Glomerular endothelial cell (primary cell): ENCODE measurements at places on chromosomes 16 and 17. TPM values are rescaled to one million over a fixed set of nuclear protein-coding genes. Genes with fewer than 3 reads are reported as not detected.

DNA sequence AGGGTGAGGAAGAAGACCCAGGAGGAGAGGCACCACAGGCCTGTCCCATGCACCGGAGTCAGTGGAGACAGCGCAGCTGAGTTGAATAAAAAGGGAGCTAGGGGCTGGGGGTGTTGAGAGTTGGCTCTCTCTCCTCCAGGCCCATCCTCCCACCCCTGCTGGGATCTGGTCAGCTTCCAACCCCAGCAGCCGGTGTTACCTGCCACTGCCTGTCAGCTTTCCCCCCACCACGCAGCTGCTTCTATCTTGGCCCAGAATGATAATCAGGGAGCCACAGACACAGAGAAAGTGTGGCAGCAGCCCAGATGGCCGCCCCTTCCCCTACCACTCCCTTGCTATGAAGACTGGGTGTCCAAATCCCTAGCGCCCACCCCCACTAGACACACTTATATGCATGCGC is 120.6 kb upstream of the RPL38 start:
- DNase-seq, result no peak

The SKAP1 gene
- 0.58 and 0.99 TPM in 2 replicates for total RNA-seq

- DNase-seq, result no peak
These were observed 18.1 kb upstream of the MTMR4 start for GRCh38 chr17:58532555-58532951.

GRCh38 chr16:89237733-89238132 is 20.2 kb downstream of the ZNF778 start:
- DNase-seq, result no peak

GRCh38 chr16:70681382-70682238 is 4.2 kb downstream of the MTSS2 start:
- no peak for DNase-seq

DNA sequence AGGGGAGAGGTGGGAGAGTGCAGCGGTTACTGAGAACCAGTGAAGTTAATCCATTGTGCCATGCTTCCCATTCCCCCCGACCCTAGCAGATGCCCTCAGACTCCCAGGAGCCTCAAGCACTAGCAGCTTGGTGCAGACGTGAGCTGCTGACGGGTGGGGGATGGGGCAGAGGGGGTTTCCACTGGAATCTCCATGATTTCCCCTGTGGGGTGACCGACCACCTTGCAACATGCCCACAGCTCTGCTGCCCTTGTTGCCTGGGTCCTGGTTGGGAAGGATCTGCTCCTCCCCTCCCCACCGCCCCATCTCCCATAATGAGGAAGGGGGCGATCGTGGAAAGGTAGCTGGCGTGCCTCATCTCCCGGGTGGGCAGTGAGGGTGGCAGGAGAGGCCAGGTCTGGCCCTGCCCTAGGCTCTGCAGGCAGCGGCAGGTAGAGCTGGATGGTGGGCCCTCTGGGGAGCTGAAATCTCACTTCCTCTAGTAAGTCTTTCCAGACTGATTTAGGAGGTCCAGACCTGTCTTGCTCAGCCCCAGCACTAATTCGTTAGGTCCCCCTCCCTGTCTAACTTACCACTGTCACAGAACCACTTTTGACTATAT is 9.6 kb downstream of the FLOT2 start:
- DNase-seq, result no peak

DNA sequence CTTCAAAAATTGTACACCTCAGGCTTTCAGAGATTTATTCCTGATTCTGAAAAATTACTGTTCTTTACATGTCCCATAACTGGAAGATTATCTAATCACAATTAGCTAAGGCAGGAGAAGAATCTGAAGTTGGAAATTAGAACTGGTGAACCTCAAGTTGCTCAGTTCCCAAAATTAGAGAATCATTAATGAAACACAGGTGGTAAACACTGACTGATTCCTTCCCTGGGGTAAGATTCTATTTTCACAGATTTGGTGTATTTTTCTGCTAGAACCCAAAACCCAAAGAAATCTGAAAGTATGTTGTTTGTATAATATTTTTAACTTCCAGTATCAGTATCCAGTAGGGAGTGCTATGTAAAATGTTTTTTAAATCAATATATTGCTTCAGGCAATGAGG is 25.7 kb downstream of the PHKB start:
- DNase-seq, result no peak

The ICAM2 gene
- 1,004 and 1,319 TPM in 2 replicates for total RNA-seq

- DNase-seq, result no peak
These were observed 169.3 kb downstream of the CDH13 start for GRCh38 chr16:82796047-82796446.
